ENCODE measurements at places on chromosomes 11 and 22.

DNA sequence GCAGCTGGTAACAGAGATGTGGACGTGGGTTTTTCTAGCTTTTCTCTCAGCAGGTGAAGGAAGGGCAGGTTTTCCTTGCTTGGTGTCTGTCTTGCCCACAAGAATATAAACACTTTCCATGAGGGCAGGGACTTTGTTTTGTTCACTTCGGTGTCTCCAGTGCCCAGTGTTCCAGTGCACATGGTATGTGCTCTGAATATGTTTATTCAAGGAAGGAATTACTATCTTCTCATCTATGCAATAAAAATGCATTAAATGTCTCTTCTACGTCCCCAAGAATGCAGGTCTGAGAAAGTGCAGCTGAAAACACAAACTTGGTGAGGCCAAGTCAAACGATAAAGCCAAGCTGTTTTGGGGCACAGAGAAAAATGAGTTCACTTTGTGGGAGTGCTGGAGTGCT, 56.3 kb upstream of the PLET1 start:
- DNase-seq, result no peak

DNA sequence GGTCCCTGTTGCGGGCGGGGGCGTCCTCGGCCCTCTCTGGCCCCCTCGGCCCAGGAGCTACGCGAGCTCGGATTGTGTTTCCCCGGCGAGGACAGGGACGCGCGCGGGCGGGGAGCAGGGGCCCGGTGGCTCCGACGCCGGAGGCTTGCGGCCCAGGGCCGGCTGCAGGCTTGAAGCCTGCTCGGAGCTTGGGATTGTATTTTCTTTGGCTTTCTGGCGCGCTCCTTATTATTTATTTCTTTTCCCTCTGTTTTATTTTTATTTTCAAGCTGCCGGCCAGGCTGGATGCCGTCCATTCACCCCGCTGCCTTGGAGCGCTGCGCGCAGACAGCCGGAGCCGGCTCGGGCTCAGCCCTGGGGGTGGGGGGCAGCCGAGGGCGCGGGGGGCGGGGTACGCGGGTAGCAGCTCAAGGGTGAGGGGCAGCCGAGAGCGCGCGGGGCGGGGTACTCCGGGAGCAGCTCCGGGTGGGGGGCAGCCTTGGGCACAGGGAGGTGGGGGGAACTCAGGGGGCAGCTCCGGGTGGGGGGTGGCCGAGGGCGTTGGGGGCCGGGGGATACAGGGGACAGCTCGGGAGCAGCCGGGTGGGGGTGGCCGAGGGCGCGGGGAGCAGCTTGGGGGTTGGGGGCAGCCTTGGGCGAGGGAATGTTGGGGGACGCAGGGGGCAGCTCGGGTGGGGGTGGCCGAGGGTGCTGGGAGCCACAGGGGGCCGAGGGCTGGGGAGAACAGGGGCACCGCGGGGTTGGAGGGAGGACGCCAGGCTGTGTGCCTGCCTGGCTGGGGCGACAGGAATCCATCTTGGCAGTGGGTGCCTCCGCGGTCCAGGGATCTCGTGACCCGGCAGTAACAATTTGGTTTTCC, 42.7 kb downstream of the KCNJ1 start:
- DNase-seq, result no peak

- DNase-seq, result no peak
Observed at GRCh38 chr11:129699711-129700304, 115.8 kb upstream of the TMEM45B start.

GRCh38 chr22:38017272-38017920, 33.0 kb upstream of the SOX10 start:
- DNase-seq, result peak; percentile 91

DNA sequence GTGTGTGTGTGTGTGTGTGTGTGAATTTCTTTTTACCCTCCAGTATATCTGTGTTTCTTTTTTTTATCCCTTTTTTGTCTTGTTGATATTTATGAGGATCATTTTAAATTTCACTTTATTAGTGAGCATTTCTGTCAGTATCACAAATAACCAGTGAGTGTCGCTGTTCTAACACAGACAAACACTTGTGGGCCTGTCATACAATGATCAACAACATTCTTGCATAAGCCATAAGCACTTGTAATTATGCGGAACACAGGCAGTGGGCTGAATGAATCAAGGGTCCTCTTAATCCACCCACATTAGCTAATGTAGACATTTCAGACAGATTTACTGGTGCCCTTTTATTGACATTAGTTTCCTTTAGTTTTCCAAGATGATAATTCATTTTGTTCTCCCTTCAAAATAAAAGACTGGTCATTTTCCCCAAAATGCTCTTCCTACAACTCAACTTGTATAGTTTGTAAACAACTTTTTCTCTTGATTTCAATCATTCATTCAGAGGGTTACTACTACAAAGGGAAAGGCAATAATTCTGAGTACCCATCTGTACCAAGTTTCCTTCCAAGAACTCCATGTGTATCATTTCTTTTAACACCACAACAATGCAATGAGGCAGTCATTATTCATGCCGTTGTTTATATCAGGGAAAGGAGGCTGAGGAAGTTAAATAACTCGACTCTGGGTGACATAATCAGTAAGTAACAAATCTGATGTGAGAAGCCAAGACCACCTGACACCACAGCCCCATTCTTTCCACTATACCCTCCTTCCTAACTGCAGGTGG, 34.5 kb upstream of the ANO3 start:
- DNase-seq, result peak; percentile 48

DNA sequence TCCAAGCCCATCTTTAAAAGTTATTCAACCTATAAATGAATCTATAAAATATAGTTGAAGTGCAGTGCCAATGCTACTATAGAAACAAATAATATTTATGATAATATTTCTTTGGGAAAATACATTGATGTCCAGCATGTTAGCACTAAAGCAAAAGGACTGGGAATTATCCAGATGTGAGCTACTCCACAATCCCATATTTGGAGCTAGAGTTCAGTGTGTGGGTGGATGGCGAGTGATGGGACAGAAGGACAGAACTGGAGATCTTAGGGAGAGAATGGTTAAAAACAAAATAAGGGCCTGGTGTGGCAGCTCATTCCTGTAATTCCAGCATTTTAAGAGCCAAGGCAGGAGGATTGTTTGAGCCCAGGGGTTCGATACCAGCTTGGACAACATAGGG, 216.8 kb downstream of the TMEM135 start:
- no peak for DNase-seq

DNA sequence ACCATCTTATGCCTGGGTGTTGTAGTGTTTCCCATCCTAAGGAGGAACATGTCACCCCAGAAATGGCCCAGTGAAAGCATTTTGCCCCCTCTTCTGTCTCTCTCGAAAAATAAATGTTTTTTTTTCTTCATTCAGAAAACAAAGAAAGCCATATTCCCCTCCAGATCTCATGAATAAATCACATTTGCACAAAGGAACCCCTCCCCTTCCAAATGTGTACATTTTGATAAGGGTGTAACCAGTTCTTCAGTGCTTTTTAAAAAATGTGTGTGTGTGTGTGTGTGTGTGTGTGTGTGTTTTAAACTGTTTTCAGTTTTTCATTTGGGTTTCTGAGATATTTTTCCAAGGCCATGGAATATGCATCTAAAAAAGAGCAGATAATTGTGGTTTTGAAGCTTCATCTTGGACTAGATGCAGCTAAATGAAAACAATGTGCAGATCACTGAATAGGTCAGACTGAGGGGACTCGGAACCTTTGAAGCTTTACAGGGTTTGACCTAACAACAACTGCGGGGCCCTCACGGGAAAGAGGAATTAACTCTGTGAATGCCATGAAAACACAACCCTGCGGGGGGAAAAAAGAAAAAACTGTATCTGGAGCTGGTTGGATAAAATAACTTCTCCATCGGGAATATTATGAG, 76.4 kb downstream of the YAP1 start:
- no peak for DNase-seq

DNA sequence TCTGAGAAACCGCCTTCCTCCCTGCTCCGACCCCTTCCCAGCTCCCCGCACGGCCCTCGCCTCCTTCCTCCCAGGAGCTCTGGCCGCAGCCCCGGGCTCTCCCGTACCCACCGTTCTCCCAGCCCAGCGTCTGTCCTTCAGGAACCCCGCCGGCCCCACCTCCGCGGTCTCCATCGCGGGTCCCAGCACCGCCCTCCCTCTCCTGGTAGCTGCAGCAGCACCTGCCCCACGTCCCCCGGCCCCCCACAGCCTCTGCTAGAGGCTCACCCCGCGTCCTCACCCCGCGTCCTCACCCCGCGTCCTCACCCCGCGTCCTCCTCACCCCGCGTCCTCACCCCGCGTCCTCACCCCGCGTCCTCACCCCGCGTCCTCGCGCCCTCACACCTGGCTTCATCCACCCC, 85.9 kb downstream of the WNT7B start:
- DNase-seq, result no peak

- DNase-seq, result no peak
Observed at GRCh38 chr22:40022536-40023240, 27.9 kb downstream of the FAM83F start.

DNA sequence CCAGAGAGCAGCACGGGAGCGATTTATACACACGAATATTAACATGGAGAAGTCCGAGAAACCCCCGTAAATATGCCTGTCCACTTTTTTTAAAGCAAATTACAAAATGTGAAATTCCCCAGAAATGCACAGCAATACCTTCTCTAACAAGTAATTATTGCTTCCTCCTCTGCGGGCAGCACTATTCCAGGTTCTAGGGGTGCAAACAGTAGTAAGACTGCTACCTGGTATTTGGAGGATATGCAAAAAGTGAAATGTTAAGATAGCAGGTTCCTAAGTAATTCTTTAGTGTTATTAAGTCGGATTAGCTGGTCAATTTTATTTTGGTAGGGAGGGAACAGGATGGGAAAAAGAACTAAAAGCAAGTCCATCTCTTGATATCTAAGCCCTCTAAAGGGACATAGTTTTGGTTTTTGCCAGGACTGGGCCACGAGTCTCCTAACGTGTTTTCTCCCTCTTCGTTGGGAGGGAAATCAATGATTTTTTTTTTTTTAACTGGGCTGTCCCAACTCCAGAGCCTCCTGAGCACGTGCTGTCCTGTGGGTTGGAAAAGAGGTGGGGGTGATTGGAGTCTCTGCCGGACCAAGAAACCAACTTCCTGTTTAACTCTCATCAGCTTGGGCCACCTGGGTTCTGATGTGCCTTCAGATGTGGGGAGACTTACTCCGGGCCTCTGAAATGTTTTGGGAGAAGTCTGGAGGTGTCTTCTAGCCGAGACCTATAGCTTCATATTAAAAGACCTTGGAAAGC, 1.7 kb upstream of the XBP1 start:
- DNase-seq, result peak; percentile 67

- DNase-seq, result no peak
Observed at GRCh38 chr22:30806391-30806861, 111.8 kb downstream of the OSBP2 start.

DNA sequence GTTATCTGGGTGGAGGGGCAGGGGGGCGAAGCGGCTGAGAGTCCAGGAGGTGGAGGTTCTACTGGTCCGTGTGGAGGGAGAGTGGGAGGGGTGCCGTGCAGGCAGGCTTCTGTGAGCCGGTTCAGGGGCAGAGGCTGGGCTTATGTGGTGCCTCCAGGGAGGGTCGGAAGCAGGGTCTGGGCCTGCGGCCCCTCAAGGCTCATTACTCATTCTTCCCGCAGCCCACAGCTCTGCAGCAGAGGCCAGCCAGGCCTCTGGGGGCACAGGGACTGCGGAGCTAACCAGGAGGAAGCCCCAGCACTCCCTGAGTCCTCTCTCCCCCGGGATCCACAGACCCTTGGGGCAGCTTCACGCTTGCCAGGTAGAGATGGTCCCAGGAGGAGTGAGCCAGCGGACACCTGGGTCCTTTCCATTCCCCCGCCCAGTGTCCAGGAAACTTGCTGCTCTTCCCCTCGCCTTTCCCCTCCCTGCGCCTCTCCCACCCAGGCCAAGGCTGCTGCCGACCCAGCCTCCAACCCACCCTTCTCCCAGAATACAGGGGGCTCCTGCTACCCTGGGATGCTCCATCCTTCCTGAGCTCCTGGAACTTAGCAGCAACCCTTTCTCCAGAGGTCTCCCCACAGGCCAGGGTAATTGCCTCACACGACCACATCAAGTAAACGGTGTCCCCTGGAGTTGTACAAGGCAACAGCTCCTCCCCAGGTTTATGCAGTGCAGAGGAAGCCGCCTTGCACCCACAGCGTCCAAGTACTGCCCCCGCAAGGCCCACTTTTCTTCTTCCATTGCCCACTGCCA, 6.3 kb downstream of the NRXN2 start:
- no peak for DNase-seq

DNA sequence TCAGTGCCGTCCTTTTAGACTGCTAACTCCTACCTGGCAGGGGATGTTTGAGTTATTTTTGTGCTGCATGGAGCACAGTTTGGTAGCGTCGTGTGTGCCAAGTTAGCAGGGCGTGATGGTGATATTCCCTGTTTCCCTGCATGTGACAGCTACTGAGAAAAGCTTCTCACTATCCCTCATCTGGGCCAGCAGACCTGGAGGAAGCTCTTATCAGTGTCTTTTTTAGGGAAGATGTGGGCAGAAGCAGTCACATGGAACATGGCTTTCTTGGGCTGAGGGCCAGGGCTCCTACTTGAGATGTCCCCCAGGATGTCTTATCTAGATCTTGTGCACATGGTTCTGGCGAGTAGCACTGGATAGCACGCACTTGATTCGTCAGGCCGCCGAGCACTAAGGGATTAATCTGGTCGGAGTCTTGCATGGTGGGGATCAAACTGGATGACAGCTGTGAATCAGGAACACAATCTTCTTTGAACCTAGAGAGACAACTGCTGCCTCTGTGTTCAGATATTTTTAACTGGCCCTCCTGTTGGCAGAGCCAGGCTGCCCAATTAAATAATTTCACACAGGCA, 33.8 kb downstream of the TECTA start:
- DNase-seq, result no peak

GRCh38 chr11:26608507-26609146, 36.6 kb upstream of the MUC15 start:
- no peak for DNase-seq

- no peak for DNase-seq
Observed at GRCh38 chr11:117605331-117605730, 191.7 kb downstream of the DSCAML1 start.

DNA sequence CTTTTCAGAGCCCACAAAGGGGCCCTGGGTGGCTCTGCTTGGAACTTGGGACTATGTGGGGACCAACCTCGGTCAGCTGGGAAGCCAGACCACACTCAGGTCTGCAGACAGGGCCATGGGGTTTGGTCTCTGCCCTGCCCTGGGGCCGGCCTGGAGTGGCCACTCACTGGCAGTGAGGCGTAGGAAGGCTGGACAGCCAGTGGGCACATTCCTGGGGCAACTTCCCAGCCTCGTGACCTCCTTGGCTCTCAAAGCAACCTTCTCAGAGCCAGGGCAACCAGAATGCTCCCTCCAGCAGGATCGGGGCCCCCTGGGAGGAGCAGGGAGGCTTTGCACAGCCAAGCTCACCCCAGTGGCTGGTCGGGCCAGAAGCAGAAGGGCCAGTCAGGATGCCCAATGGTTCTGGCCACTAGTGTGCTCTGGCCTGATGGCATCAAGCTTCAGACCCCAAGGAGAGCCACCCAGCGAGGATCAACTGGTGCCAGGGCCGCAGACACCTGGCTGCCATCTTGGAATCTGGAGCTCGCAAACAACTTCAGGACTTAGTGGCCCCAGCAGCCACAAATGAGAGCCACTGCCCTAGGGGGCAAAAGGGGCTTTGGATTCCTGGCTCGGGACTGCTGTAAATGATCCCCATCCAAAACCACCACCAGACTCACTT, 87.1 kb downstream of the MYEOV start:
- no peak for DNase-seq

GRCh38 chr22:40674274-40674673, 5.0 kb upstream of the MCHR1 start:
- no peak for DNase-seq

All from suppressor macrophage treated with lipopolysaccharide for 1 hour (primary cell).